ENCODE measurements at places on chromosomes 7 and 10. TPM values are rescaled to one million over a fixed set of nuclear protein-coding genes. Genes with fewer than 3 reads are reported as not detected.

LIMK1 gene
- 23.1 TPM for total RNA-seq

WNT8B gene
- not detected for total RNA-seq

SLC18A3 gene
- total RNA-seq = not detected

SPDYE6 gene
- total RNA-seq = not detected

CALML3 gene
- total RNA-seq = not detected

EN2 gene
- not detected for total RNA-seq

MYL10 gene
- total RNA-seq = not detected

H2BK1 gene
- total RNA-seq = not detected

HOGA1 gene
- not detected for total RNA-seq

GIMAP4 gene
- 59.3 TPM for total RNA-seq

HTR7 gene
- not detected for total RNA-seq

MUC12 gene
- not detected for total RNA-seq

CARD11 gene
- total RNA-seq = 68.4 TPM

HMX3 gene
- not detected for total RNA-seq

MRLN gene
- not detected for total RNA-seq

ENTPD7 gene
- 7.4 TPM for total RNA-seq

RADIL gene
- total RNA-seq = 0.04 TPM

COL17A1 gene
- not detected for total RNA-seq

TET1 gene
- total RNA-seq = 0.63 TPM

ADCYAP1R1 gene
- not detected for total RNA-seq

PRLHR gene
- total RNA-seq = not detected

CPA4 gene
- not detected for total RNA-seq

ACBD7 gene
- 0.80 TPM for total RNA-seq

TWIST1 gene
- 0.18 TPM for total RNA-seq

GIMAP5 gene
- total RNA-seq = 63.9 TPM

WDFY4 gene
- 0.20 TPM for total RNA-seq

ATOH7 gene
- not detected for total RNA-seq

SEC61G gene
- 144 TPM for total RNA-seq

CALY gene
- 1.3 TPM for total RNA-seq

ATP5F1C gene
- 272 TPM for total RNA-seq

P4HA1 gene
- 28.7 TPM for total RNA-seq

ASB4 gene
- total RNA-seq = not detected

MBL2 gene
- not detected for total RNA-seq

PLAC9 gene
- total RNA-seq = not detected

HMX2 gene
- total RNA-seq = not detected

NEBL gene
- total RNA-seq = 0.11 TPM

NANOS1 gene
- total RNA-seq = 0.22 TPM

NFE2L3 gene
- 43.5 TPM for total RNA-seq

CADPS2 gene
- total RNA-seq = not detected

PLPP4 gene
- not detected for total RNA-seq

OR2A7 gene
- 1.1 TPM for total RNA-seq

PLEKHS1 gene
- total RNA-seq = not detected

IFIT1B gene
- not detected for total RNA-seq

PNLIP gene
- total RNA-seq = not detected

CAMK2B gene
- 0.42 TPM for total RNA-seq

KLF14 gene
- not detected for total RNA-seq

IGF2BP3 gene
- total RNA-seq = 0.04 TPM

EIF5AL1 gene
- 2.6 TPM for total RNA-seq

C10orf67 gene
- total RNA-seq = not detected

CACNB2 gene
- not detected for total RNA-seq

SFTPA2 gene
- total RNA-seq = not detected

WIPF3 gene
- total RNA-seq = not detected

MINDY3 gene
- 23.4 TPM for total RNA-seq

COL1A2 gene
- total RNA-seq = 0.09 TPM

PAPOLB gene
- total RNA-seq = not detected

ABCC2 gene
- 1.5 TPM for total RNA-seq

Data from CD8-positive, alpha-beta memory T cell (primary cell).